ENCODE measurements at places on chromosomes 16 and 17.

- DNase-seq = peak; percentile 94
Measured at GRCh38 chr17:76385892-76386786, 1.7 kb downstream of the SPHK1 start.

GRCh38 chr17:75182319-75182568, 515 bp downstream of the SUMO2 start:
- DNase-seq = no peak

DNA sequence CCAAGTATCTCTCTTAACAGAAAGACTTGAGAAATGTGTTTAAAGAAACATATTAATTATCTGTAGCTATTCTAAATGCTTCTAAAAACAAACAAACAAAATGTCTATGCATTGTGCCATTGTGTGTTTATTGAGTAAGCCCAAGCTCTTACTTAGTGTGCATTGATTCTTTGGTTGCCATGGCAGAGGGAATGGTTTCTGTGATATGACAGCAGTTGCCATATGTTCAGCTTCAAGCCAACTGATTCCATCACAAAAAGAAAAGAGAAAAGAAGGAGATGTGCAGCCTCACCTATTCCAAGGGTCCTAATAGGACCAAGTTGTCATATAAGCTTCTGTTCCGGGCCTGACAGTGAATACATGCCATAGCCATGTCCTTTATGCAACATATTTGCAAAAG, 457.5 kb downstream of the TOX3 start:
- DNase-seq = no peak

- DNase-seq = no peak
Measured at GRCh38 chr17:64786337-64786736, 124.2 kb upstream of the SMURF2 start.

GRCh38 chr16:12907670-12908233, 6.4 kb downstream of the SHISA9 start:
- DNase-seq = no peak

DNA sequence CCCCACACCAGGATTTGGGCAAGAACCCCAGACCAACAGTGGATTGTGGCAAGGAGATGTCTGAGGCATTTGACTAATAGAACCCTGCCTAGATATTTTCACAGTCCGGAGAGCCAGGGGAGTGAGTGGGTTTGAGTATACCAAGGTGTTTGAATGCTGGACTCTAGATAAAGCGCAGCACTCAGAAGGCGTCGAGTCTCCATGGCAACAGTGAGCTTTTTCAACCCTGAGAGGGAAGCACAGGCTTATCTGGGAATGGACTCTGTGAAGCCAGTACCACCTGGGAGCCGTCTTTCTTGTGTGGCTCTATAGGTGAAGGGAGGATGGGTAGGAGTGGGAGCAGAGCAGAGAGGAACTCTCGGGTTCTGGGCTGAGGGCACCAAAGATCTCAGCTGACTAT, 147.0 kb downstream of the SHISA6 start:
- no peak for DNase-seq

- DNase-seq = peak; percentile 59
Measured at GRCh38 chr16:30032083-30032819, 1.2 kb upstream of the TLCD3B start.

DNA sequence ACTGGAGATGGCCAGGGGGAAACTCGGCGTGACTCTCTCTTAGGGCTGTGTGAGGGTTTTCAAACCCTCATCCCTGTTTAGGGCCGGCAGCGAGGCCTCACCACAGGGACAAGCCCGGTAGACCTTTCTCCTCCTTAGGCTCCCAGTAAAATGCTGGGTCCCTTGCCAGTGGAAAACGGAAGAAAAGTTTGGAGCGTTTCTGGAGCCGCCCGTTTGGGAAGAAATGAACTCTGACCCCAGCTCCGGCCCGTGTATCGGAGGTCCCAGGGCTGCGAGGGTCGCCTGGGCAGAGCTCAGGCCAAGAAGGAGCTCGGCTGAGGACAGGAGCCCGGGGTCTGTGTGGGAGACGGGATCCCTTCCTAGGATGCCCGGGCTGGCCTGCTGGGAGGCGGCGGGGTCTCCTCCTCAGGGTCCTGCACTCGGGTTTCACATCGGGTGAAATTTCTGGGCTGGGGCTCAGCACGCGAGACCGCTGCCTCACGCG, 23.2 kb downstream of the ZNF213 start:
- no peak for DNase-seq

GRCh38 chr17:69030169-69030568, 30.6 kb downstream of the ABCA9 start:
- no peak for DNase-seq

- no peak for DNase-seq
Measured at GRCh38 chr17:74212209-74212912, 1.0 kb upstream of the TTYH2 start.

- DNase-seq = no peak
Measured at GRCh38 chr17:71553381-71553780, 567.4 kb upstream of the SOX9 start.

DNA sequence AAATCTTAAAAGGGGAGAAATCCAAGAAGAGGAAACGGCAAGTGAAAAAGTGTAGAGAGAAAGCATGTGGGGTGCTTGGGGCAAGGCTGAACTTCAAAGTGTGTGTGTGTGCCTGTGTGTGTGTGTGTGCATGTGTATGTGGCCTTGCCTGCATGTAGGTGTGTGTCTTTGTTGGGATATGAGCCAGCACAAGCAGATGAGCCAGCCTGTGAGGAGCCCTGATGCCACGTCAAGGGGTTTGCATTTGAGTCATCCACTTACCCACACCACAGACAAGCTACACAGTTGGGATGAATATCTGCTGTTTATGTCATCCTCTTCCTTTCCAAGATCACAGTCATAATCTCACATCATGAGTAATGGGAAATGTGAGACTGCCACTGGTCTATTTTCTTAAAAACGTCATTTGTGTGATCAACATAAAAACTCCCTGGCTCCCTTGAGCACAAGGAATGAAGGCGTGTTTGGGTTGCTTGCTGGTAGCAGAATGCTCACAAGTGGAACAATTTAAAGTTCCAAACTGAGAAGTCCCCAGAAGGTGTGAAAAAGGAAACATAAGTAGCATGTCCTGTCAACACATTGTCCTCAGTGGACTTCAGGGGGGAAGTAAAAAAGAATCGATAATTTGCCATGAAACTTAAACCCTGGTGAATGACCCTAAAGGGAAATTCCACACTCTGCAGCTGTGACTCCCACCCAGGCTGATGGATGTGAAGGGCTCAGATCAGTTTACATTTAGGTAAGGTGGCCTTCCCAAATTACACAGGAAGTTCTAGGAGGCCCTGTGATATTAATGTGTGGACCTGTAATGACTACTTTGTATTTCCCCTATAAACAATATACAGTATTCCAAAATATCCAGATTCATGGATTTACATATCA, 14.7 kb downstream of the KCTD19 start:
- DNase-seq = peak; percentile 56
